A549 (cell line): ENCODE measurements at places on chromosomes 6 and 20. TPM values are rescaled to one million over a fixed set of nuclear protein-coding genes. Genes with fewer than 3 reads are reported as not detected.

The TP53TG5 gene
- polyA plus RNA-seq, result not detected in 3 replicates

The SLC2A10 gene
- not detected in 3 replicates for polyA plus RNA-seq

The JAG1 gene
- polyA plus RNA-seq, result 75.7 to 80.9 TPM (median 80.8 TPM) in 3 replicates

GRCh38 chr6:36232172-36232571 is 35.6 kb downstream of the BRPF3 start:
- no peak for DNase-seq

- no peak for DNase-seq
Observed at GRCh38 chr6:166672624-166673206, 45.7 kb upstream of the RPS6KA2 start.

DNA sequence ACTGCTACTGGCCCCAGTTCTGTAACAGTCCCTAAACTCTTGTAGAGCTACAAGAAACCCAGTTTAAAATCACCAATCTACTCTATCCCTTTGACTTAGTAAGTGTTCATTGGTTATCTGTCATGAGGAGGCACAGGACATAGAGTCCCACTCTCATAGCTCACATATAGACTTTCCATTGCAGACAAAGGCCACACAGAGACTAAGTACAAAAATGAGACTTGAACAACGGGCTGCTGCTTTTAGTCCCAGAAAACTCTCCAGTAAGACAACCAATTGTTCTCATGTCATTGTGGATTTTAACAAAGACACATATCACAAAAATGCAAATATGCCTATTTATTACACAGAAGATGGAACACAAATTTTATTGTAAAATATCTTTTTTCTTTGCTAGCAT is 197.4 kb downstream of the PTPRK start:
- DNase-seq, result no peak

GRCh38 chr6:22709803-22710202 is 140.4 kb downstream of the HDGFL1 start:
- DNase-seq, result no peak

DNA sequence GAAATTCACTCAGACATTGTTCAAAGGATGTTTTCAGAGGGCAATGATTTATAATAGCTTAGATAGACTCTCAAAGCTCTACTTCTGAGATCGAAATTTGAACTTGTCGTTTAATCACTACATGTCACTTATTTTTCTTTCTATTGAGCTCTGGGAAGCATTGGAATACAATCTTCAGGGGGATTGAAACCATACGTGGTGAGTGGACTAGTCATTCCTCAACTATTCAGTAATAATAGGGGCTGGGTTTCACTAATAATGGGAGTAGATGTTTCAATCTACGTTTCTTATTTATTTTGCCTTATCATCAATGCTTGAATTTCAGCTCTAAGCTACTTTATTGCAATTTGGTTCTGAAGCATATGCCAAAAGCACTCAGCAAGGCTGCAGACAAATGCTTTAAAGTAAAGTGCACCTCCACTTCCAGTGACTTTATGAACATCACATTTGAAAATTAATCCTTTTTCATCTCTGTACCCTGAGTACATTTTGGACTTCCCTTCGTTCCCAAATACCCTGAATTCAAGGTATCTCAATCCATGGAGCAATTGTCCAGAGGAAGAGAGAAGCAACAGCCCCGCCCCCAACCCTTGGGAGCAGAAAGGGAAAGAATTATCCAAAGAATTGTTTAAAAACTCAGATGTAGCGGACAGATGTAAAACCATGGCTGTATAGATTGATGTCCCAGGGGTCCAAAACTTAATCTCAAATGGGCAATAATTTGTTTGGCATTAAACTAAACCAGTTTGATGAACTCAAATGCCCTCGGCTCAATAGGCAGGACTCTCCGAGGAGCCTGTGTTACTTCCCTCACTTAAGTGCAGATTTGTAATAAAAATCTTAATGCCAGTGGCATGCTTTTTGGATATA is 68.1 kb downstream of the HFE start:
- DNase-seq, result peak; percentile 18
